ENCODE measurements at places on chromosomes 11 and 22.

- peak; percentile 68 for DNase-seq
Measured at GRCh38 chr22:28829358-28830181, 29.2 kb upstream of the XBP1 start.

DNA sequence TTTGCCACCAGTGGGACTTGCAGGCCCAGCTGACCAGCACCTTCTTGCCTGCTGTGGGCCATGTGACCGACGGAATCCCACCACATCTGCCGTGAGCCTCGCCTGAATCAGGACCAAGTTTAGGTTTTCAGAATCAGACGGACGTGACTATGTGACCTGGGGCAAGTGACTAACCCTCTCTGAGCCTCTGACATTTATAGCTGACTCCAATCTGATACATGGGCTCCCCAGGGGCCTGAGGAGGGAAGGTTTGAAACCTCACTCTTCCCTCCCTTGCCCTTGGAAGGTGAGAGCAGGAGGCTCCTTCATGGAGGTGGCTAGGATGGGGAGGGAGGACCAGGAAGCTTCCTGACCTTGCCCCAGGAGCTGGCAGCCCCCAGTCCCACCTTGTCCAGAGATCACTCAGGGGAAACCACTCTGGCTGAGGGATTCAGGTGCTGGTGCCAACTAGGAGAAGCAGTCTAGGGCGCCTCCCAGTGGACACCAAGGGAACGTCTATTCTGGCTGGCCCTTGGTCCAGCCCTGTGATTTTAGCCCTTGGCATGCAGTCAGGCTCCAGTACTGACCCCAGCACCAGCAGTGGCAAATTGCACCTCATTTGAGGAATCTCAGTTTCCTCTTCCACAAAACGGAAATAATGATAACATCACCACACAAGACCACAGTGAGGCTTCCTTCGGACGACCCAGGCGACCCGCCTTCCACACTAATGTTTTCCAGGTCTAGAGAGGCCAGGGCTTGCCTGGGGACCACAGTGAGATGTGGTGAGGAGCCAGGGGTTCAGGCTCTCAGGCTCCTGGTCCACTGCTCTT is 47.2 kb upstream of the SYT7 start:
- peak; percentile 15 for DNase-seq

GRCh38 chr22:46775850-46776826 is 13.7 kb downstream of the TBC1D22A start:
- no peak for DNase-seq

- DNase-seq: no peak
Measured at GRCh38 chr22:22074634-22075381, 92.2 kb upstream of the TOP3B start.

Data from T-helper 9 cell (primary cell).